Activated CD8-positive, alpha-beta memory T cell treated with anti-CD3 and anti-CD28 coated beads for 1 hour (primary cell): ENCODE measurements at places on chromosomes 4 and X.

DNA sequence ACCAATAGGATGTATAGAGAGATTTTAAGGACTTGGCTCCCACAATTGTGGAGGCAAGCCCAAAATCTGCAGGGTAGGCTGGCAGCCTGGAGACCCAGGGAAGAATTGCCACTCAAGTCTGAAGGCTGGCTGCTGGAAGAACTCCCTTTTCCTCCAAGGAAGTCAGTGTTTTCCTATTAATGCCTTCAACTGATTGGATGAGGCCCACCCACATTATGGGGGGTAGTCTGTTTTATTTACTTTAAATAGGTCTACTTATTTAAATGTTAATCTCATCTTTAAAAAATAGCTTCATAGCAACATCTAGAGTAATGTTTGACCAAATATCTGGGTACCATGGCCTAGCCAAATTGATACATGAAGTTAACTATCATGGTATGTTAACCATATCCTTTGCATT lies 18.7 kb downstream of the LSM6 start:
- no peak for DNase-seq

DNA sequence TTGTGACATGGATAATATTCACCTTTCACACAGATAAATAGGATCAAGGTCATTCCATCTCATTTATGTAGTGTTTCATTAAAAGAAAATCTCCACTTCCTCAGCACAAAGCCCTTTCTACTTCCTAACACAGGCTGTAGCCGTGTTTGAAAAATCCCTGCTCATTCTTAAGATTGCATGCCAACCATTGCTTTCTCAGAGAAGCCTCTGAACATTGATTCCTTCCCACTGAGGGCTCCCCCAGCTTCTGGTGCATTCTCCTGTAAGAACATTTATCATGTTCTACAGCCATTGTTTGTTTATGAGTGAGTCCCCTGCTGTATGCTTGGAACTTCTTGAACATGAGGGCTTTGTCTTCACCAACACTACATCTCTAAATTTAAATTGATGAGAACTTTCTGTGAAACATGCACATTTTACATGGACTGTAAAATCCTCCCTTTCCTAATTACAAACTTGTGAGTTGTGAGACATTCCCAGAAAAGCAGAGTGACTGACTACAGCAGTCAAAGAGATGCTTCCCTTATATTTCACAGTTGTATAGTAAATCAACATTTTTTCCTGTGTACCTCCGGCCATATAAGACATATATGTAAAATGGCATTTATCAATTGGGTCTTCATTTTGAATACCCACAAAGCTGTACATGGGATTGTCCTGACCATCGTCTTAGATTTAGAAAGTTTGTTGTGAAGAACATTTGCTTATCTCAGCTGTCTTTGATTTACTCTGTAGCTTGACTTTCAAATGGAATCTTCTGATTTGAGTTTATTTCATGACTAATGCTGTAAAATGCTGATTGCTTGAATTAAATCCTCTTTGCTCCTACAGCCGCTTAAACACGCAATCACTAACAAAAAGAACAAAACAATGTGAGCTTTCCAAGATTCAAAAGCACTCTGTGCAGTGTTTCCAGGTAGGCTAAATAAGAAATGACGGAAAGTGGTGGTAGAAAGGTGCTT lies 600.5 kb upstream of the SLIT2 start:
- DNase-seq: no peak

DNA sequence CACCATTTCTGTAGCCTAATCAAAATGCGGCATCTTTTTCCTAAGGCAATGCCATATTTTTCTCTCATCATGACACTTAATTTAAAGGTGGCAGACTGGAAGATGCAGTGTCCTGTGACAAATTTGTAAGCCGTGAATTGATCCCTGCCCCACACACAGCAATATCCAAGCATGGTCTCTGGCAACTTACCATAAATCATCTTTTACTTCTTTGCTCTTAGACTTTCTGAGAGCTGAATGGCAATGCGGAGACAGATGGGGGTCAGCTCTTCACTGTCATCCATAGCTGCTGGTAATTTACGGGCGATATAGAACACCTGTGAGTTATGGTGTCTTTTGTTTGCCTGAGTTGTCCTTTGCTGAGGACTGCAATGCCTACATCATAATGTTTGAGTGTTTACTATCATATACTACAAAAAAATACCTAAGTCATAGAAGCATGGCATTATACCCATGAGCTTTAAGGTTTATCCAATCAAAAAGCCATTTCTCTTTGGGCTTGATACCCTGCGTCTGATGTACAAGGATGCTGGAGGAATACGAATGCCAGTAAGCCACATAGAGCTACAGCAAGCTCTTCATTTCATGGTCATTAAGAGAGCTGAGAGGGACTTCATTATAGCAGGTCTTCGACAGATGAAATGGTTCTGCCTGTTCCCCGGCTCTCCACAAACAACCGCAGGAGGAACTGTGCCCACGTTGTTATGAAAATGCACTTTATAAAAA lies 148.1 kb downstream of the TRIML1 start:
- DNase-seq: no peak

DNA sequence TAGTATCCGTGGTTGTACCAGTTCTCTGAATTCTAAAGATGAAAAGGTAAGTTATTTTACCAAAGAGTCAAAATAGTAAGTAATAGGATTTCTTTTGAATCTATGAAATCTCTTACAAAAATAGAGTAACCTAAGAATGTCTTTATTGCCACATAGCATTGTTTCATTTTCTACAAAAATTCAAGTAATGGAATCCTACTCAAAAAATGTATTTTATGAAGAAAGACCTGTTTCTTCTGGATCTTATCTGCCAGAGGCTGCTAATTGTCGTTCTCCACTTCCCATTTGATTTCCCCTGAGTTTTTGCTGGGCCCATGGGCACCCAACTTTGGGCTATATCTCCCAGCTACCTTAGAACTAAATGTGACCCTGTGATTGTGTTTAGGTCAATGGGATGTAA lies 3.2 kb upstream of the OTUD4 start:
- DNase-seq: no peak

DNA sequence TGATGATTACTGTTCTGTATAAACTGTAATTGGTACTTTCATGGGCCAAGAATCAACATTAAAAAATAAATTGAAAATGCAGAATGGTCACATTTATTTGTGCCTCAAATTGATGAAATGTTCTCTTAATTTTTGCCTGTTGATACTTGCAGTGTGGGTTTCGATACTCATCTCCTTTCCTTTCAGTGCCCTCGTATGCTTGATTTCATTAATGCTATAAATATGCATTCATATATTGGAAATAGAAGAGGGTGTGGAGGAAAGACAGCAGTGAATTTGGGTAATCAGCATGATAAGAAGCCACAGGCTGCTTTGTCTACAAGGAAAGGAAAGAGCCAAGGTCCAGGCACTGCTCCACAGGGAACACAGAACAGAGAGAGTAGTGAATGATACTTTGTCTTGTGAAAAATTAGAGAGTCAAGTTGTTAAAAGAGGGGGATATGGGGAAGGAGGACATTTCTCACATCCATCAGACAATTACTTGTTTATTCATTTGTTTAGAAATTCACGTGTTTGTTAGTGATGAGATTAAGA lies 1.0 kb upstream of the DDX60 start:
- no peak for DNase-seq

DNA sequence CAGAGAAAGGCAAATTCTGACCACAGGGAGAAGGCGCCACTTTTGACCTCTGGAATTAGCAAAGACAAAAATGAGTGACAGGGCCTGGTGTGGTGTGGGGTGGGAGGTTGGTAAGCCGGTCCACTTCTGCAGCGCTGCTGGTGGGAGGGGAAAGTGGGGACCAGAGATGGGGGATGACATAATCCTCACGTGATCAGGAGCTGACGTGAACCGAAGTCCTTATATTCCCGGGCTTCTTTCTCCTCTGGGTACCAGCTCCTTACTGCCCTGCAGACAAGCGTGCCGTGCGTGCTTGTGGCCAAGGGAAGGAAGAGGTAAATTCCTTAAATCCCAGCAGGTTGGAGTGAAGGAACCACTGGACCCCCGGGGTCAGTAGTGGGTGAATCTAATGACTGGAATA lies at the start of gene TCEAL7:
TCEAL7 (plus strand) TSS at position 249 of the 400 bp plus-strand sequence. CDS start 1,165 bp downstream, outside the sequence.
- no peak for DNase-seq

GRCh38 chr4:87042986-87043820 lies 108.4 kb downstream of the AFF1 start:
- no peak for DNase-seq

DNA sequence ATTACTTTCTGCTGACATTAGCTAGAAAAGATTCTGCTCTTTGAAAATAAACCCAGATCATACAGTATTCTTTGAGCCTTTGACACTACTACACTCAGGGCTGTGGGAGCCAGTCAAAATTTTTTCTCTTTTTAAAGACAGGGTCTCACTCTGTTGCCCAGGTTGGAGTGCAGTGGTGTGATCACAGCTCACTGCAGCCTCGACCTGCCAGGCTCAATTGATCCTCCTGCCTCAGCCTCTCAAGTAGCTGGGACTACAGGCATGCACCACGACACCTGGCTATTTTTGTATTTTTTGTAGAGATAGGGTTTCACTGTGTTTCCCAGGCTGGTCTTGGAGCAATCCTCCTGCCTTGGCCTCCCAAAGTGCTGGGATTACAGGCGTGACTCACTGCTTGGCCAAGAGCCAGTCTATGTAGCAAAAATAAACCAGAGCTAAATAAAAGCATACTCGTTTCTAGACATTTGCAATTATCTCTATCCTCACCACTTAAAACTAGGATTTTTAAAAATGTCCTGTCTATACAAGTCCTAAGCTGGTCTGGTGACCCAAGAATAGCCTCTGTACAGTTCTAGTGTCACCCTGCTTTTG lies 43.2 kb downstream of the AKAP4 start:
- DNase-seq: no peak

DNA sequence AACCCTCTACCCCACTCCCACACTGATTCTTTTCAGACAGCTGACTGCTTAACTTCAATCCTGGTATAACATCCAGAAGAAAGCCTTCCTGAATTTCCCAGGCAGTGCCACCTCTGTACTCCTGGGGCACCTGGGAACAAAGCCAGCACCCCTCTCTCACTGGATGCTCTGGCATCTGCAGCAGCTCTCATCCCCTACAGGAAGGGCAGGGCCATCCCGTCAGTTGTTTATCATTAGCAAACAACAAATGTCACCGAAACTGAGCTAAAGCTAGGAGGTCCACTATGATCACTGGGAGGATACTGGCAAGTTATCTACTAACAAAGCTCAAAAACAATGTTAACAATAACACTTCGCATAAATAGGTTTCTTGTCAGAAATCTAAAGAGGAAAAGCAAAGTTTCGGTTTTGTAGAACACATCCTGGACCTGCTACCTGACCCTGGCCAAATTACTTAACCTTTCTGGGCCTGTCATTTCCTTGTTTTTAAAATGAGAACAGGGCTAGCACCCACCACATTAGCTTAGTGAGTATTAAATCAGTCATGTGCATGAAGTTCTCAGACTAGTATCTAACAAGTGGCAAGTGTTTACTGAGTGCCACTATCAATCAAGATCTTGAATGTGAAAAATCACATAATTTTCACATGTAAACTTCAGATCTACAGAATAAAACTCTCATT lies 86.6 kb downstream of the NR3C2 start:
- no peak for DNase-seq

- no peak for DNase-seq
Observed at GRCh38 chr4:116590648-116591047, 494.7 kb downstream of the TRAM1L1 start.

DNA sequence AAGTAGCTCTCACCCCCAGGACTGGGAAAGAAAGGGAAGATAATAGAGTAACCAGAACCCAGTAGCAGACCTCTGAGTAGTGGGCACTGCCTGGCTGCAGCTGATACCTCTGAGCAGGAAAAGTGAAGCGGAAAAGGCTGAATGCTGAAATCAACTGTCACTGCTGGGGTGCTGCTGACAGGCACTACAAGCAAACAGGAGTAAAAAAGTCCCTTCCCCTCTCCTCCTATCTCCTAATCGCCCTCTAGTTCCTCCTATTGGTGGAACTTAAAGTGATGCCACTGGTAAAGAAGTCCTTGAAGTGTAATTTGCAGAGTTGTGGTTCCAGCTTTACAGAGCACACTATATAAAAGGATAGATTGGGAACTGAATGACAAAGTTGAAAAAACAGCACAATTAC lies 32.8 kb upstream of the GLRB start:
- no peak for DNase-seq

- no peak for DNase-seq
Observed at GRCh38 chrX:110402091-110402849, 43.6 kb downstream of the RTL9 start.

GRCh38 chr4:83189631-83190136 lies 75.2 kb upstream of the PLAC8 start:
- DNase-seq: no peak

DNA sequence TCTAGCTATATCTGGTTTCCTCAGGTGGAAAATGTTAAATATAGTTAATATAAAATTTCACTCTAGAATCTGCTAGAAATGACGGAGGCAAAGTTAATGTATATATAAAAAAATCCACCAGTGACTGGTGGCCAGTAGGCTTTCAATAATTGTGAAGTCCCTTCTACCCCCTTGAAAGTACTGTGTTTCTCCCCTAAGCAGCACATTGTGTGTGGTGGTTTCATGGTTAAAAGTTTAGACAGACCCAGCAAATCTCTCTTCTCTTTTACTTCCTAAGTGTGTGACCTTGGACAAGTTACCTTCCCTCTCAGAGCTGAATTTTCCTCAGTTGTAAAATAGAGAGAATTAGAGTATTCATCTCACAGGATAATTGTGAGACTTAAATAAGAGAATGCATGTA lies 600 bp upstream of the HEPH start:
- DNase-seq: no peak

GRCh38 chrX:45601052-45601451 lies 400.4 kb upstream of the DIPK2B start:
- no peak for DNase-seq

- no peak for DNase-seq
Observed at GRCh38 chr4:145909281-145909715, 29.3 kb downstream of the ZNF827 start.

DNA sequence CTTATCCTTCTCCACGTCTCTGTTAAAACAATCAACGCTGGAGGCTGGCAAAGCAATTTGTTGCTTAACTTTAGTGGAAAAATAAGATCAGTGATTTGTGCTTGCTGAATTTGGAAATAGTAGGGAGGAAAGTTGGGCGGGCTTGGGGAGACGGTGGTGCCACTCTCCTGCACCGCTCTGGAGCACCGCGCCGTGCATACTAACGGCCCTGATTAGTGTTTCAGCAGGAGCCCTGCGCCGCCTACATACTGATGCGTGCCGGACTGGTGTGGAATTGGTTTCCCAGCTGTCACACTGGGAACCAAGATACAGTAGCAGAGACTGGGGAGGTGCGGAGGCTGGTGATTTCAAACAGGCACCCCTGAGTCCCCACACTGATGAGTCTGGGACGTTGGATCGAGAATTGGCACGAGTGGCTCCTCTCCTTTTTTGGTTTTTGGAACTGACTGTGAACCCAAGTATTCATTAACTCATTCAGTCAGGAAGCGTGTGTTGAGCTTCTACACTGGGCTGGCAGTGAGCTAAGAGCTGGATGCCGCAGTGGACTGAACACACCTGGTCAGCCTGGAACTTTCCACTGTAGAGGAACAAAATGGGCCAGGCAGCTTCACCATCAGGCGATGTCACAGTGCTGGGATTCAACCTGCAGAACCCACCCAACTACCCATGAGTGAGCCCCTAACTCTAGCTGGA lies 29.0 kb upstream of the PSAPL1 start:
- no peak for DNase-seq

- no peak for DNase-seq
Observed at GRCh38 chrX:123881330-123881729, 21.5 kb downstream of the XIAP start.
